Left ventricle myocardium superior (tissue), 1 donor: ENCODE measurements at places on chromosomes 6 and 20. TPM values are rescaled to one million over a fixed set of nuclear protein-coding genes. Genes with fewer than 3 reads are reported as not detected.

BPIFB1 gene
- total RNA-seq = not detected

AGPAT1 gene
- 49.7 TPM for total RNA-seq

OR2H1 gene
- total RNA-seq = not detected

MBOAT1 gene
- 5.0 TPM for total RNA-seq

RIMS1 gene
- 1.2 TPM for total RNA-seq

GTSF1L gene
- not detected for total RNA-seq

KIF3B gene
- total RNA-seq = 9.1 TPM

EDN1 gene
- total RNA-seq = 2.7 TPM

SEMG1 gene
- not detected for total RNA-seq

NFATC2 gene
- total RNA-seq = 2.3 TPM

PRPH2 gene
- 0.47 TPM for total RNA-seq

MUC22 gene
- total RNA-seq = 0.22 TPM

CRISP2 gene
- total RNA-seq = not detected

C6orf163 gene
- total RNA-seq = 1.7 TPM

LAMA2 gene
- total RNA-seq = 138 TPM

EBF4 gene
- total RNA-seq = 3.7 TPM

GCNT2 gene
- 41.8 TPM for total RNA-seq

FBXO5 gene
- total RNA-seq = 2.4 TPM

BMP5 gene
- 2.8 TPM for total RNA-seq

CEP250 gene
- total RNA-seq = 17.7 TPM

FNDC11 gene
- total RNA-seq = 0.15 TPM

PPIL4 gene
- total RNA-seq = 15.6 TPM

C20orf202 gene
- 0.25 TPM for total RNA-seq

SOX18 gene
- 36.8 TPM for total RNA-seq
